ENCODE measurements at places on chromosomes 7 and 10. TPM values are rescaled to one million over a fixed set of nuclear protein-coding genes. Genes with fewer than 3 reads are reported as not detected.

DNA sequence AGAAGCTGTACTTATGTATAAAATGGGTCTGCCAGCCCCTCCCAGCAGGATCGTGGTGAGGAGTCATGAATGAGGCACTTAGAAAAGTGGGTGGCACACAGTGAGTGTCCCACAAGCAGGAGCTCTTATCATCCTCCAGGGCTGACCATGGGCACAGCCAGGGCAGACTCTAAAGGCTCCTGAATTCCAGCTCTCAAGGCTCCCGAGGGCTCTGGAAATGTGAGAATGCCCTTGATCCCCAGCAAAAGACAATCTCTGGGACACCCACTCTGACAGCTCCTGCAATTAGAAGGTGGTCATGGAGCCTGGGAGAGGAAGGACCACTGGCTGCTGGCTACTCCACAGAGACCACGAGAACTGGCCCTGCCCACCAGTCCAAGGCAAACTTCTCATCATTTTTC is 1.6 kb downstream of the VSTM4 start:
- no peak for DNase-seq

GRCh38 chr10:105699504-105699903 is 1058.4 kb downstream of the SORCS3 start:
- DNase-seq, result no peak

DNA sequence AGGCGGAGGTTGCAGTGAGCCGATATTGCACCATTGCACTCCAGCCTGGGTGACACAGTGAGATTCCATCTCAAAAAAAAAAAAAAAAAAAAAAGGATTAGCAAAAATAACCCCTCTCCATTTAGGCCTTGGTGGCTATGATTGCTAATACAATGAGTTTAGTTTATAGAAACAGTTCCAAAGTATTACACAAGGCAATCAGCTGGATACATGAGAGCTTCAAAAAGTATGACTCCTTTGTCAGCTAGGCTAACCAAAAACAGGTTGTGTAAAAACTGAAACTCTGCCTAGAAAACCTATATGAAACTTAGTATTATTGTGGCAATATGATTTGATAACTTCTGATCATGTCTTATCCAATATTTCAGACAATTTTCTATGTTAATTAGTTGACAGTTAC is 57.2 kb downstream of the SUGCT start:
- no peak for DNase-seq

The LRGUK gene
- total RNA-seq, result 2.1 TPM

- no peak for DNase-seq
These were observed 57.2 kb downstream of the MGAM2 start for GRCh38 chr7:142168746-142169145.

The MMRN2 gene
- 64.7 TPM for total RNA-seq

The CFTR gene
- not detected for total RNA-seq

GRCh38 chr10:27241010-27241651 is 534 bp upstream of the ACBD5 start:
- no peak for DNase-seq

All from tibial nerve (tissue), 4 donors.